ENCODE measurements at places on chromosomes 1 and 21.

GRCh38 chr1:228887101-228887500, 151.8 kb downstream of the RHOU start:
- DNase-seq, result no peak

DNA sequence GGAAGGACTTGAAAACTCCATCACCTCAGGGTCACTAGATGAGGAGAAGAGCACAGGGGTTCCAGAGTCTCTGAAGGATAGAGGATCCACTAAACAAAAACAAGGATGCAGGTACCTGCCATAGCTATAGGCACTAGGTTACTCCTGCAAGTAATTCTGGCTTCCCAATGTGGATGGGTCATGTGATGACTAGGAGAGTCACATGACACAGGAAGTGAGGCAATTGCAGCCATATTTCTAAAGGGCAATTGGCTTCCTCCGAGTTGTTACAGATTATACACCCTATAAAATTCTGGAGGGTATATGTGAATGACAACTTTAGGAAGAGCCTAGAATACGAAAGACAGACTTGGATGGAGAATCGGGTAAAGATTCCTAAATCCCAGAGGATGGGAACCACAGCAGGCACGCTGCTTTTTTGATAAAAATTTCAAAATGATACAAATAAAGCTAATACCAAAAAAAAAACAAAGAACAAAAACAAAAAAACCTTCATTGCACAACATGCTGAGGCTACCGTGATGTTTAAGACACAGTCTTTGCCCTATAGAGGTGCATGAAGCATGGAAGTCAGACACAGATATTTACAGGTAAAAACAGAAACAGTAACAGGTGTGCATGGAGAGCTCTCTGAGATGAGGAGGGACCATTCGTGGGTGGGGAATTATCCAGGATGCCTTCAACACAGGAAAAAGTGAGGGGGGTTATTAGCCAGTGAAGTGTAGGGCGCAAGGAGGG, 10.5 kb downstream of the MTX1 start:
- no peak for DNase-seq

DNA sequence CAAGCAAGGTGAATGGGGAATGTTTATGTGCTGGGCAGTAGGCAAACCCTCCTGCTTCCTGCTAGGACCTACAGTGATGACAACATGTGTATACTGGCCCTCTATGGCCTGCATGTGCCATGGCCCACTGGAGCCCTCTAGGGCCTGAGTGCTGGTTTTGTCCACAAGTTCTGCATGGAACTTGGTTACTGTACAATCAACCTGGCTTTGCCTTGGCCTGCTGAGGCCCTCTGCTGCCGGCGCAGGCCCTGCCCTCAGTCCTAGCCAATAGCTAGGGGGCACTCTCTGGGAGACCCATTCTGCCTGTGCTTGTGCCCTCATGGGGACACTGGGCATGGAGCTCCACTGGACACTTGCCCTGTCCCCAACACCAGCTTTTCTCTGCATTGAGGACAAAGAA, 138.6 kb upstream of the NGF start:
- no peak for DNase-seq

DNA sequence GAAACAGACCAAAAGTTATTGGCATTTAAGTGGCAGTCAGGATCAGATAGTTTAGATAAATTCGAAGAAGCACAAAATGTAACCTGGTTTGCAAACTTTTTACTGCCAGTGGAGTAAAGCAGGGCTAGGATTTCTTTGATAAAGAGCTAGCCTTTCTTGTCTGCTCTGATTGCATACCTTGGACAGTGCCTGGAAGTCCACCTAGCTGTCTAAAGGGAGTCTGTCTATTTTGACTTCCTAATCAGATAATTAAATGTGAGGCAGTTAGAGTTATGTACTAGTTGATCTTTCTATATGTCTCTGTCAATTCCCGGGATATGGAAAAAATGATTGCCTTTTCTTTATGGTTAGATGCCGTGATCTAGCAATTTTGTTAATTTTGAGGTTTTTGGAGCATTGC, 4.1 kb downstream of the GPSM2 start:
- no peak for DNase-seq

DNA sequence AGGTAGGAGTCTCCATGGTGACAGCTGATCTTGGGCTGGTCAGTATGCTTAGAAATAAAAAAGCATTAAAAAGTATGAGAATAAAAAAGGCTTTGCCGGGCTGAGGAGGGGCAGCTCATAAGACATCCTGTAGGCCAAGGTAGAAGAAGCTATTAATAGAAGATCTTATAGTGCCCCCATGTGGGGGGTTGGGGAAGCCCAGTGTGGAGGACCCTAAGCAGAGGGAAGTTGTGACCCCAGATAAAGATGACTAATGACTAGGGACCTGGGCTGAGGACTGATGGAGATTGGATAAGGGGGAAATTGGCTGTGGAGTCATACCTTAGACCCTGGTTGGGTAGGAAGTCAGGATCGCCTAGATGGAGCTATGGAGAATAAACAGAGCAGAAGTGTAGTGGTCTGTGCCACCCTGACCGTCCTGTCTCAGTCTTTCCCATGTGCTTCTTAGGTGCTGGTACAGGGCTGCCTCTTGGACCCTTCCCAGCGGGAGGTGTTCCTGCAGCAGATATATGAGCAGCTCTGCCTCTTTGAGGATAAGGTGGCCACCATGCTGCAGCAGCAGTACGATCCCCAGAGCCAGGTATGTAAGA, 25.0 kb downstream of the SZT2 start:
- DNase-seq, result no peak

DNA sequence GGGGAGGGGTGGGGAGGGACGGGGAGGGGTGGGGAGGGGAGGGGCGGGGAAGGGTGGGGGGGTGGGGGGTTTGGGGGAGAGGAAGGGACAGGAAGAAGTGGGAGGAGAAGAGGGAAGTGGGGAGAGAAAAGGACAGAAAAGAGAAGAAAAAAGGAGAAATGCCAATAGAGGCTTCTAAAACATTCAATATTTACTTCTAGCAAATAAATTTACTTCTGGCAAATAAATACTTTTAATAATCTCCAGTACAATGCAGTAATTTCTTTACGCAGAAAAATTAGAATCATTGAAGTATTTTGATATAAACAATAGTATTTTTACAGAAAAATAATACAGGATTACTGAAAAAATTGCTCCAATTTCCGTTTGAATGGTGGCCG, 9.4 kb upstream of the GPR161 start:
- DNase-seq, result no peak

GRCh38 chr1:112767646-112768045, 52.5 kb upstream of the PPM1J start:
- no peak for DNase-seq

- DNase-seq, result no peak
Observed at GRCh38 chr1:5720936-5721335, 271.3 kb downstream of the NPHP4 start.

DNA sequence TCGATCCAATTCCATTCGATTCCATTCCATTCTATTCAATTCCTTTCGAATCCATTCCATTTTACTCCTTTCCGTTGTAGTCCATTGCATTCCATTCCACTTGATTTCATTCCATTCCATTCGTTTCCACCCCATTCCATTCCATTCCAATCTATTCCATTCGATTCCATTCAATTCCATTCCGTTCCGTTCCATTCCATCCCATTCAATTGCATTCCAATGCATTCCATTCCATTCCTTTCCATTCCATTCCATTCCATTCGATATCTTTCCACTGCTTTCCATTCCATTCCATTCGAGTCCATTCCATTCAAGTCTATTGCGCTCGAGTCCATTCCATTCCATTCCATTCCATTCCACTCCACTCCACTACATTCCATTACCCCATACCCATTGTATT, 2568.7 kb upstream of the TPTE start:
- DNase-seq, result no peak

GRCh38 chr1:221839782-221840395, 98.0 kb upstream of the DUSP10 start:
- no peak for DNase-seq

GRCh38 chr1:235113183-235113917, 15.3 kb downstream of the TOMM20 start:
- no peak for DNase-seq
